Fibroblast of skin of right quadriceps (primary cell): ENCODE measurements at places on chromosomes 7 and 10.

GRCh38 chr7:2099048-2099957 lies 133.4 kb downstream of the MAD1L1 start:
- DNase-seq: peak; percentile 39

GRCh38 chr10:31099094-31099493 lies 67.4 kb upstream of the ZNF438 start:
- DNase-seq: no peak

DNA sequence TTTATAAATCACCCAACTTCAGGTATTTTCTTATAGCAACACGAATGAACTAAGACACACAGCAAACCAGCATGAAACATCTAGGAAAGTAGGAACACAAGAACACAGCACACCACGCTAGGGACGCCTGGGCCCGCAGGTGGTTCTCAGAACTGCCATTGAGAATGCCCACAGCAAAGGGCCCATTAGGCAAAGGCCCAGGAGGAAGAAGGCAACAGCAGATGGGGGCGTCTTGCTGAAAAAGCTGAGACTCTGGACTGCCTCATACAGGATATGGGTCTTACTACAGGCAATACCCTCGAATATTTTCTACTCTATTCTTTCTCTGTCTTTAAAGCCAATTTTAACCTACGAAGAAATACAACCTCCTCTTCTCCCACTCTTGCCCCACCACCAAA lies 77.3 kb downstream of the PARD3 start:
- DNase-seq: no peak

DNA sequence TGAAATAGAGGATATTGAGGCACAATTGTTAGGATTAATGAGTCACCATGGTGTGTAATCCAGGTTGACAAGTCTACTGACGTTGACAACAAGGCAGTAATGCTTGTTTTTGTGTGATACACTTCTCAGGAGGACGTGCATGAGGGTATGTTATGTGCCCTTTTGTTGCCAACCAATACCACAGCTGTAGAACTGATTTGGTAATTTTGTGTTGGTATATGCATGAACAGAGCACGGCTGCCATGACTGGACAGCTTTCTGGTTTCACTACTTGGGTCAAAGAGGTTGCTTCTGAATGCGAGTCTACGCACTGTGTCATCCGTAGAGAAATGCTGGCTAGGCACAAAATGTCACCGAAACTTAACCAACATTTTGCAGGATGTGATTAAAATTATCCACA lies 32.9 kb downstream of the PHTF2 start:
- DNase-seq: no peak

- DNase-seq: peak; percentile 66
Measured at GRCh38 chr10:123622381-123622780, 43.8 kb upstream of the GPR26 start.

DNA sequence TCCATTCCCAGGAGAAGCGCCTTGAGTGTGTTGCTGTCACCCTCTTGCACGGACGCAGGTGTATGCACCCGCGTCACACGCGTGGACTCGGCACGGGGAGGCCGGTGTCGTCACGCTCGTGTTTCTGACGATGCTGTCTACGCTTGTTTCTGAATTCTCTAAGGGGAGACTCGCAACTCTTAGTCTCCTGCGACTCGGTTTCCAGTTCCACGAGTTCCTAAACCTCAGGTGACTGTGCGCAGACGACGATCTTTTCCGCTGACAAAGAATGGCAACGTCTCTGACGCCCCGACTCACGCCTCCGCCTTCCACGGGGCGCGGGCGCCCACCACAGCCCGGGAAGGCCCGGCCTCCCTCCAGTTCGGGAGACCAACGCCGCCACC lies 579 bp downstream of the IDI1 start:
- no peak for DNase-seq

DNA sequence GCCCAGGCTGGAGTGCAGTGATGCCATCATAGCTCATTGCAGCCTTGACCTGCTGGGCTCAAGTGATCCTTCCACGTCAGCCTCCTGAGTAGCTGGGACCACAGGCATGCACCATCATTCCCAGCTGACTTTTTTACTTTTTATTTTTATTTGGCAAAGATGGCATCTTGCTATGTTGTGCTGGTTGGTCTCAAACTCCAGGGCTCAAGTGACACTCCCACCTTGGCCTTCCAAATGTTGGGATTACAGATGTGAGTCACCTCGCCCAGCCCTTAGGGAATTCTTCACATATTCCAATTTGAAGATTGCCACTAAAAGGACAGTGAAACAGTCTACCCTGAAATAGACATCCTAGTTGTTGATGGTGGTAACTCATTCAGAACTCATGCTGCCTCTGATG lies 27.7 kb downstream of the SUGCT start:
- DNase-seq: peak; percentile 10

- no peak for DNase-seq
Measured at GRCh38 chr7:127598318-127598717, 4.8 kb downstream of the FSCN3 start.

- peak; percentile 88 for DNase-seq
Measured at GRCh38 chr10:75062506-75063299, 48.8 kb upstream of the SAMD8 start.

DNA sequence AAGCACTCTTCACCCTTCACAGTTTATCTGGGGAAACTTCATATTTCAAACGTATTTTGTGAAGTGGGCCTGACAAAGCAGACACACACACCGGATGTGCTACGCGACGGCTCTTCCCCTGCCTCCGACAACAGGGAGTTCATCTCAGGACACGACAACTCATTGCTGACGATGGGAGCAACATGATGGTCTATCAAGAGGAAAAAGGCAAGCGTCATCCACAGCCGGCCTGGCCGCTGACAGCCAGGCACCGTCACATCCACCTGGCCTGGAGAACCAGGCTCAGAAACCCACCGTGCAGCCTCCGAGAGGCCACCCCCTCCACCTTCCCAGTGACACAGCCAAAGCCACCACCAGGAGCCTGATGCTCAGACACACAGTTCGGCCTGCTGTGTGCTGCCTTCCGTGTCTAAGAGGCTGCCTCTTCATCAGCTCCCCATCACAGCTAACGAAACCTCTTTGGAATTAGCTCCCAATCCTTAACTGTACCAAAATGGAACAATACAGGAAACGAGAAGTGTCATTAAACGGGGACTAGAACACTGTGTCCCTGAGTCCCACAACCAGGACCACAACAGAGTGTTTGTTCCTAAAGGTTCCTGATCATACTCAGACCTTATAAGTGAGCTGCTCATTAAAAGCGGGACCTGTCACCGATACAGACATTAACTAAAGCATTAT lies 76.7 kb downstream of the SFMBT2 start:
- DNase-seq: no peak

- no peak for DNase-seq
Measured at GRCh38 chr7:132225216-132226030, 350.8 kb downstream of the PLXNA4 start.

- DNase-seq: no peak
Measured at GRCh38 chr10:27890971-27891370, 107.9 kb downstream of the ODAD2 start.

DNA sequence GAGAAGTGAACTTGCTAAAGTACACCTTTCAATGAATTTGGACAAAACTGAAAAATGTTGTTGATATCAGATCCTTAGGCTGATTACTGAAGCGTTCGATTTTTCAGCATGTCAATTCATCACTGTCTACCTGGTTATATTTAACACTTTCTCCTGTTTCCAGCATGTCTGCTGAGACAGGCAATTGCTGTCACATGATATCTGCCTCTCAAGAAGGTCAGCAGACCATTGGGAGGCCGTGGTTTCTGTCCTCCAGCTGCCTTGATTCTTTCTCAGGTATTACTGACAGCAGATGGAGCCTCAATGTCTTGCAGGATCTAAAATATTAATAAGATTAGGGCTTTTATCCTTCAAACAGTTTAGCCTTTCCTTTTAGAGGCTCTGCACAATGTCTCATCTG lies 127.5 kb downstream of the SNX10 start:
- DNase-seq: no peak

- DNase-seq: no peak
Measured at GRCh38 chr10:87913156-87913921, 49.9 kb downstream of the PTEN start.

- peak; percentile 12 for DNase-seq
Measured at GRCh38 chr7:152674860-152675758, 832 bp downstream of the XRCC2 start.

DNA sequence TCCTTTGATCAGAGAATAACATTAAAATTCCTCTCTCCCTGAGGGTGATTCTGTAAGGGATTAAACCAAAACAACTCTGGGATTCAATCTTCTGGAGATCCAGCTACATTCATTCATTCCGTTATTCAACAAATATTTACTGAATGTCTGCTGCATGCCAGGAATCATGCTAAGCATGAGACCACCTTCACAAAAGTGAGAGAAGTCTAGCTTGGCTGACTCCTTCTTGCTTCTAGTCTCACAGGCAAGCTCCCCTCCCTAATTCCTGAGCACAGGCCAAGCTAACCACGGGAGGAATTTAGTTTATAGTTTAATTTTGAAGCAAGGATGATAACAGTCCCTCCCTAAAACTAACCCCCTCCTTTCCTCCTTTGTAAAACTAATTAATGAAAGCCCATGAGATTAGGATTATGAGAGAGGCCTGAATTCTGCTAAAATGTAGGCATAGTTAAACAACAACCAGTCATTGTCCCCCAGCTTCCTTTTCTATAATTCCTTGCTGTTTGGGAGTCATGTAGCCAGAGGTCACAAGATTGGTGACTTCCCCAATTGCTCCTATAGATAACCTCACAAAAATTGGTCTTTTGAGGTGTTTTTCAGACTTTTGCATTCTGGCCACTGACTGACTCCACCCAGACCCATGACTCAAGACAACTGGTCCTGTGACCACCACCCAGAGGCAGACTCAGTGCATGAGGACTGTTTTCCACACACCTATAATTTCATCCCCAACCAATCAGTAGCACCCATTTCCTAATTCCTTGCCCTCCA lies 113.5 kb downstream of the ITGB8 start:
- DNase-seq: peak; percentile 35

DNA sequence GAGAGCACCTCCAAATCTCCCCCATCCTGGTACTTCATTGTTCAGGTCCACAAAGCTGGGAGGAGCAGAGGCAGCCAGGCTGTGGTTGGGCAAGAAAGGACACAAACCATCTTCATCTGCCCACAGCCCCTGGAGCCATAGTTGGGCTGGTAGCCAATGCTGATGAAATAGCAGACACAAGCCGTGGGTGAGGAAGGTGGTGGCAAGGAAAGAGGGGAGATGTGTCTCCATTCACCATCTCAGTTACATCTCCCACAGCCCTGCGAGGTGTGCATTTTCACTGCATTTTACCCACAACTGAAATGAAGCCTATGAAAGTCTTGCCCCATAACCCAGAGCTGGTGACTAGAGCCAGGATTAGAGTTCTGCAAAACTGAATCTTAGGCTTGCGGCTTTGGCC lies 35.0 kb downstream of the PIK3AP1 start:
- no peak for DNase-seq

GRCh38 chr10:851901-852300 lies 79.6 kb downstream of the LARP4B start:
- DNase-seq: no peak

DNA sequence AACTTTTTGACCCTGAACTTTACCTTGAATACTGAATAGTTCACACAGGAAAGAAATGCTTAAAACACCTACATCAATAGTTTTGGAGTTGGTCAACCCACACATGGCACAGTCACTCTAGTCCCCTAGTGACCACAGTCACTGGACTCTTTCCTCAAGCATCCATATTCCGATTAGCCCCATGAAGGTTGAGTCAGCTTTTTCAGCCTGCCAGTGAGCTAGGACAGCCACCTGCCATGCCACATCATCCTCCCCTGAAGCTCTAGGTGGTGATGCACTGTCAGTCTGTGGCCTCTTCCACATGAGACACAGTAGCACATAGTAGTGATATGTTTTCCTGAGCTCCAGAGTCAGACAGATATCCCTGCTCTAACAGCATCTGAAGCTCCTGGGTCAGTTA lies 537.2 kb downstream of the XPNPEP1 start:
- DNase-seq: no peak

DNA sequence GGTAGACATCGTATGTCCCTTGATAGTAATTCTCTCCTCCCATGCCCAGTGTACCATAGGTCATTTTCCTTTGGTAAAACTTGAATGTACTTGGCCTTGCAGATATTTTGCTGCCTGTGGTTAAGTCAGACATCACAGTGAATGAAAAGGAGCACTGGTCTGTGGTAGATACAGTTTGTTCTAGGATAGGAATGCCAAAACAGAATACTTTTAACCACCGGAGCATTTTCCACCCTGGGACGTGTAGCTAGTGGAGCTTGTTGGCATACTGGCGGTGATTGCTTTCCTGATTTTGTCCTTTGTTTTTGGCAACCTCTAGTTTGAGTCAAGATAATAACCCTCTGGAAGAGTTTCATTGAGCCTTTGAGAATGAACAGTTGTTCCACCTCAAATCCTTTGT lies 92.0 kb upstream of the BMPER start:
- no peak for DNase-seq

DNA sequence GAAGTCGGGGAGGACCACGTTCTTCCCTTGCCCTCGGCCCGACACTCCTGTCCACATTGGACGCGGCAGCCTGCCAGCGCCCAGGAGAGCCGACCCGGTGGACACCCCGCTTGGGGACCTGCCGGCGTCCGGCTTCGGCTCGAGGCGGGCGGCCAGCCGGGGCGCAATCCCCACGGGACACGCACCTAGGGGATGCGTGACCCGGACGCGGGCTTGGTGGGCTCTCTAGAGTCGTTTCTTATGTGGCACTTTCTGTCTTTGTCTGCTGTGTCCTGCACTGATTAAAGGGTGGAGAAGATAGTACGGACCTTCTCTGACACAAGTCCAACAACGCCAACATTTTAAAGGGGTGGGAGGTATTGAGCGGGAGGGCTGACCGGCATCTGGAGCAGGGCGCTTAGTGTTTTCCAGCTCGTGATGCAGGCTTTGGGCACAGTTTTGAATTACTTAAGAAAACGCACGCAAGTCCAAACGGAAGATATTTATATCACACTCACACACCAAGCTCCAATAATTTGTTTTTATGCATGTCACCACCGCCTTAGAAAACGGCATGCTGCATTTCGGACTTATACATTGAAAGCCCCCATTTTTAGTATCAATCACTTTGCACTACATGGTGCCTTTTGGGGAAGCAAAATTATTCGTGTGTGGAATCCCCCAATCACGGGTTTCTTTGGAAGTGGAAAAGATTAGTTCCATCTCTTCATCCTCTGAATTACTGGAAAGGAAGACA lies 3.9 kb upstream of the SPAG6 start:
- no peak for DNase-seq

GRCh38 chr10:63666836-63667383 lies 145.7 kb downstream of the REEP3 start:
- DNase-seq: peak; percentile 90

- peak; percentile 14 for DNase-seq
Measured at GRCh38 chr7:30965372-30965771, 1.6 kb downstream of the GHRHR start.

GRCh38 chr10:78471723-78472550 lies 438.3 kb downstream of the RPS24 start:
- DNase-seq: no peak

GRCh38 chr10:122630526-122630925 lies 69.1 kb downstream of the C10orf120 start:
- no peak for DNase-seq

DNA sequence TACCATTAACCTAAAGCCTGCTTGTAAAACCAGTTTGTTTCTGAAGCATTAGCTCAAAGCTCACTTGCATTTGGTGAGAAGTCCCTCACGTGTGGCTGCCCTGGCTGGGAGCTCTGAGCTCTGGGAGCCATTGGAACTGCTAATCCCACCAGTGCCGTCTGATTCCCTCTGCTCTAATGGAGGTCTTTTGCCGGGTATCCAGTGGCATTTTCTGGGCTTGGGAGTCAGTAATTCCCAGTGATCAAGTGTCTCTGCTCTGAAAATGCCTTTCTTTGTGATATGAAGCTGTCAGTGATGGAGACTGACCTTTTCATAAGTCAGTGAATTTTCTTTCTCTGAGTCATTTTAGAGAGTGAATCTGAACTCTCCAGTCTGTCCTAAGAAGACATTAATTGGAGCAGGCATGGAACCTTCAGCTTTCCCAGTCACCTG lies 36.9 kb upstream of the FAM20C start:
- no peak for DNase-seq
